ENCODE measurements at places on chromosomes 11 and 22.

- no peak for DNase-seq
These were observed 122.4 kb downstream of the NCAM1 start for GRCh38 chr11:113083571-113083970.

DNA sequence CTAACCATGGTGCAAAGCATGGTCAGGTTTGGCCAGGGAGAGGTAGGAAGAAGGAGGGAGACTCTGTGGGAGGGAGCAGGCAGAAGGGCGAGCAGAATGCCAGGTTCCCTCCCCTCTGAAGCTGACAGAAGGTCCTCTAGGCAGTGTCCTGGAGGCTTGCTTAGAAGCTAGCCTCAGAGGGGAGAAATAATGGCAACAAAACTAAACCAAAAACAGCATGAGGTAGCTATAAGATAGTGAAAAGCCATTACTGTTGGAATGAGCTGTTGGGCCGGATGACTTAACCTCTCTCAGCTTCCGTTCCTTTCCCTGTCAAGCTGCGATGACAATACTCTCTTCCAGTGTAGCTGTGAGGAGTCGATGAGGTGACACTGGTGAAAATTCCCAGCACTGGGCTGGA lies 36.6 kb downstream of the RASSF10 start:
- no peak for DNase-seq

- no peak for DNase-seq
These were observed 27.0 kb downstream of the AP2A2 start for GRCh38 chr11:952406-953385.

- no peak for DNase-seq
These were observed at the start of gene CNIH2 for GRCh38 chr11:66277471-66278362. TSS of gene CNIH2 (plus strand) at chr11:66278175. CDS start at chr11:66278457, 282 bp downstream.

DNA sequence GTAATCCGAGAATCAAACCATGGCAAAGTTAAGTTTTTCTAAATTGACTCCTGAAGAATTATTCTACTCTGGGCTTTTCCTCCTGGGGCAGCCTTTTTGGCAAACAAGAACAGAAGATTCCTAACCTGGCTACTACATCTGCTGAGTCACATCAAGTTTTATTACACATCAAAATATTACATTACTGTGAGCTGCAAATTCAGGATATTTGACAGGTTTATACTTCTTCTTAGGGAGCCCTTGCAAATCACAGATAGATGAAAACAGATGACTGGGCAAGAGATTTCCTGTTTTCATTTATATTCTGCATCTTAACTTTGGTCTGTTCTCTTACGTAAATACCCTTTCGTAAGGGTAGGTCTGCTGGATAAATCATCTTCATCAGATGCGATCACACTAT lies 23.6 kb downstream of the XRRA1 start:
- no peak for DNase-seq

- no peak for DNase-seq
These were observed 45.6 kb downstream of the SMCO4 start for GRCh38 chr11:93497596-93497995.

DNA sequence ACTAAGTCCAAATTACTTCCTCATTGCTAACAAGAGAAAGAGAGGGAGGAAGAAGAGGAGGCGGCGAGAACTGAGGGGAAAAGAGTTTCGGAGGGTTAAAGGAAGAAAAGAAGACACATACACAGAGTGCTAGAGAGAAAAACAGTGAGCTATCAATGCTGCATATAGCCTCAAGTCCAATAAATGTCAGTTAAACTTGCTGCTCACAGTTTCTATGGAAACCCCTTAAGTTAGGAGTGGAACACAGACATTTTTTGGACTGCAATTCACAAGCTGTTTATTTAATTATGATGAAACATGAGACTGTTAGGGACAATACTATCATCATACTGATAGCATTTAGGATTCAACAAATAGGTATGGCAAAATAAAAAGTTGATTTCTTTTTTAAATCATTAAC lies 1320.4 kb downstream of the LRRC4C start:
- no peak for DNase-seq

DNA sequence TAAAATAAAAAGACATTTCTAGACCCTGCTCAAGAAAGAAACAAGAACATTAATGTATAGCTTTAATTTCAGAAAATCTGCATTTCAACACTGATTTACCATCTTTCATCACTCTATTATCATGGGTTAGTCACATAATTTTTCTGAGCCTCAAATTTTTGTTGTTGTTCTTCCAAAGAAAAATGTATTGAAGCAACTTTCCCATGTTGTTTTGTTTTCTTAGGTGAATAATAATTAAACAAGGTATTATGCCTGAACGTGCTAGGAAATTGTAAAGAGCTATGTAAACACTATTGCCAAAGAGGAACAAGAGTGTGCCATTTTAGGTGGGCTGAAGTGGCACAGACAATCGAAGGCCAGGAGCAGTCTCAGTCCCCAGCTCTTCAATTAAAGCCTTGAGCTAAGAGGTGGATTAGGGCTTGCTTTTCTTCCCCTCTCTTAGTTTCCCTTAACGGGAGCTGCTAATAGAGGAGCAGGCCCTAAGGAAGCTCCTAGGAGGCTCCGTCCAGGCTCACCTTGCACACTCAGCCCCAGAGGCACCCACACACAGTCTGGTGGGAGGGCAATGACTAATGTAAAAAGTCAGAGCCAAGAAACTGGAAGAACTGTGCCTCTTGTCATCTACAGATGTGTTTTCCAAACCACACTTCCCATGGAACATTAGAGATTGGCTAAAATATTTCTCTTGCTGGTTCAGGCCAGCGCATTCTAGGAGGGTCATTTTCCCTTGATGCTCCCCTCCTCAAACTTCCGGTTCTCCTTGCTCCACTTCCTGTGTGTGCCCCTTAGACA lies 8.8 kb upstream of the UBASH3B start:
- DNase-seq, result no peak

DNA sequence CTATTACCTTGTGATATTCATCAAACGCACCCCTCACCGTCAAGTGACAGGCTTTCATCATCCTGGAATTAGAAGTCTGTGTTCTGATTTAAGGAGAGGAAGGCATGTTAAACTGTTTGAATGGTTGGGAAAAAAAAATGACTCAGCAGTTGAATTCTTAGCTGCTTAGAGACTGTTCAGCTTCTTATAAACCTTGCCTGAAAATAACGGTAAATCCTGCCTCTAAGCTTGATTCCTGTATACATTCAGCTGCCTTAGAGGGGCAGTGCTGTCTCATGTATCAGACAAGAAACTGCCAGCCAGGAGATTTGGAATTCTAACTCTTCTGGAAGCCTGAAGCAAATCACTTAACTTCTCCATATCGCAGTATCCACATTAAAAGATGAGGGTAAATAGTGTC lies 437.4 kb downstream of the JRKL start:
- DNase-seq, result no peak

Data from NCI-H524 treated with DMSO at 0.1 percent for 48 hours (cell line).